ENCODE measurements at places on chromosomes 3 and 15.

DNA sequence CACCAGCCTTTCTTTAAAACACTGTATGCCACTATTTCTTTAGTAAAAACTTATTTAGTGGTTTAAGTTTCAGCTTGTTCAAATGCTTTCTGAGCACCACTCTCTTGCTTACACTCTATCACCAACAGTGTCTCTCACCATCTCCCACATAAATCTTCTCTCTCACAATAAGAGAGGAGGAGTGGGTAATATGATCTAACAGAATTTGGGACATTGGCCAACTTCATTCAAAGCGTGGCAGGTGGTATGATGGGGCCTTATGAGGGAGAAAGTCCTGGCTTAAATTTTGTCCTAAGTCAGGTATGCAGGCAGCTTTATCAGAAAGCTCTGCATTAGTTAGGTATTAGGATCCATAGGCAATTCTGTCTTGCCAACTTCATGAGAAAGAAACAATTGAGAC, 1132.5 kb downstream of the TUSC7 start:
- DNase-seq: no peak

DNA sequence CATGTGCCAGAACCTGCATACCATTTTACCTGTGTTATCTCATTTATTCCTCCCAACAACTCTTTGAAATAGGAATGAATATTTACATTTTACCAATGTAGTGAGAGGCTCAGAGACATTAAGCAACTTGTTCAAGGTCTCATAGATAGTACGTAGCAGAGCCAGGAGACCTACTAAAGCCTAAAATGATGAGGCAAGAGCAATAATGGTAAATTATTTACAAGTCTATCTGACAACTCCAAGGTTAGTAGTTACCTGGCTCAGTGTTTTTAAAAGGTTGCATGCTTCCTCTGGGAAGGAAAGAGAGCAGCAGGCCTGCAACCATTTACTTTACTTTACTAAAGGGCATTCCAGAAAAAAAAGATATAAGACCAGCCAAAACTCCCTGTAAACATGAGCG, 103.0 kb downstream of the CFAP20DC start:
- no peak for DNase-seq

DNA sequence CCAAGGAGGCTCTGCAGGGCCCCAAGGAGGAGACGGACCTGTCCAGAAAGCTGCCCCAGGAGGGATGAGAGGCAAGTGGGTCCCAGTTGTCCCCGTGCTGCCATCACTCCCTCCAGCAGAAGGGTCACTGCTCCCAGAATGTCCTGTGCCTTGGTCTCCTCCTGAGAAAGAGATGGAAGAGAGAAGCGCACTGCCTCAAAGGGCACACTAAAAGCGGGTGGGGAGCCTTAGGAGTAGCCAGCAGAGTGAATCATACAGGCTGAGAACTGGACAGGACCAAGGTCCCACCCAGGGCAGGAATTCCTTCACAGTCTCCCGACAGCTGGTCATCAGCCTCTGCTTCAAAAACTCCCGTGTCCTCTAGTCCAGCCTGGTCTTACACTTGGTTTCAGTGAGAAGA, 4.6 kb downstream of the THPO start:
- no peak for DNase-seq

DNA sequence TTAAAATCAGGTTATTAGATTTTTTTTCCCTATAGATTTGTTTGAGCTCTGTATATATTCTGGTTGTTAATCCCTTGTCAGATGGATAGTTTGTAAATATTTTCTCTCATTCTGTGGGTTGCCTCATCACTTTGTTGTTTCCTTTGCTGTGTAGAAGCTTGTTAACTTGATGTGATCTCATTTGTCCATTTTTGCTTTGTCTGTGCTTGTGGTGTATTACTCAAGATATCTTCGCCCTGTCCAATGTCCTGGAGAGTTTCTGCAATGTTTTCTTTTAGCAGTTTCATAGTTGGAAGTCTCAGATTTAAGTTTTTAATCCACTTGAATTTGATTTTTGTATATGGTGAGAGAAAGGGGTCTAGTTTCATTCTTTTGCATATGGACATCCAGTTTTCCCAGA, 699.1 kb downstream of the NAALADL2 start:
- no peak for DNase-seq

GRCh38 chr15:101558221-101558941, 68.9 kb upstream of the PCSK6 start:
- peak; percentile 16 for DNase-seq

- DNase-seq: peak; percentile 79
Measured at GRCh38 chr3:89889386-89889785, 782.0 kb downstream of the EPHA3 start.

DNA sequence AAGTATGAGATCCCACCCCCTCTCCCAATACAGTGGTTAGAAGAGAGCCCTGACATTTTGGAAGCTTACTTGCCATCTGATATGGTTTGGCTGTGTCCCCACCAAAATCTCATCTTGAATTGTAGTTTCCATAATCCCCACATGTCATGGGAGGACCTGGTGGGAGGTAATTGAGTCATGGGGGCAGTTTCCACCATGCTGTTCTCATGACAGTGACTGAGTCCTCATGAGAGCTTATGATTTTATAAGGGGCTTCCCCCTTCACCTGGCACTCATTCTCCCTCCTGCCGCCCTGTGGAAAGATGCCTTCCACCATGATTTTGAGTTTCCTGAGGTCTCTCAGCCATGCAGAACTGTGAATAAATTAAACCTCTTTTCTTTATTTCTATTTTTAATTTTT, 28.8 kb upstream of the HES1 start:
- DNase-seq: no peak

GRCh38 chr3:191070201-191070600, 128.8 kb upstream of the OSTN start:
- DNase-seq: no peak

DNA sequence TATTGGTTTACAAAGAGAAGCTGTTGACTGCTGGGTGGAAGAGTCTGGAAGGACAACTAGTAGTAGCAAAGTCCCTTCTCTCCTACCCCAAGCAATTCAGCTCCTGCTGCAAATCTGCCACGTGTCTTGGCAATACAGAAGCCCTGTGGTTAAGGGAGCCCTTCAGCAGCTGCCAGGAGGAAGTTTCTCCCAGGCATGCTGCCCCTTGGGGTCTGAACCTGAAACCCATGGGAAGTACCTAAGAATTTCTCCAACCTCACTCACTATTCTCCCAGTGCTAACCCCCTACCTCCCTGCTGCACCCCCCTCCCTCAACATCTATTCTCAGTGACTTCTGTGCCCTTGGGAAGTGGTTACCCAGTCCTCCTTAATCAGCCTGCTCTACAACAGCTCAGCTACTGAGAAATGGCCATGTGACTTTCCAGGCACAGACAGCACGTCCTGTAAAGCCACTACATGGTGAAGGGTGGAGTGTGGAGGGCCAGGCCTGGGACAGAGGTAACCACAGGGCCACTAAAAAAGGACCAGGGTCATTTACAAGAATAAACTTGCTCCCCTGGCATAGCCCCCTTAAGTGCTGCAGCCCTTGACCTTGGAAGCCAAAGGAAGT, 316.6 kb downstream of the NTRK3 start:
- no peak for DNase-seq

DNA sequence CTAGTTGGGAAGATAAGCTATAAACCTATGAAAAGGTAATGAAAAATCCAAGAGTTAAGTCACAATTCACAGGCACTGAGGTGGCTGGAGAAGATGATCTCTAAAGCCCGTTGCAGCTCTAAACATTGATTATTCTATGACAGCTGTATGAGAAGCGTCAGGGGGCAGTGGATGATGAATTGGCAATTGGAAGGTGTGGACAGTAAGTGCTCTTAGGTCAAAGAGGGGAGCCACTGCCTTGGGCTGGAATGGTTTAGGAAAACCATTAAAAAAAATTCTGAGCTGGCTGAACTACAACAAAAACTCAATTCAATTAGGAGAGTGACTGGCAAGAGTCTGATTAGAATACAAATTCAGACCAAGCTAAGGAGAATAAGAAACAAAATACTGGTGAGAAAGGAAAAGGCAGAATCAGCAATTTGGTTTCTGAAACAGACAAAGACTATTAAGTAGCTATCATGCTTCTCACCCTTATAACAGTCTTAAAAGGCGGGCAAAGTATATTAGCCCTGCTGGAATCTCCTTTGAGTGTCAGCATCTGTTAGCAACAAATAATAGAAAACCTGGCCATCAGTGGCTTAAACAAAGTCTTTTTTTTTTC, 8.8 kb upstream of the NMD3 start:
- no peak for DNase-seq

- no peak for DNase-seq
Measured at GRCh38 chr15:76976141-76976540, 18.8 kb upstream of the PSTPIP1 start.

- DNase-seq: no peak
Measured at GRCh38 chr3:71854706-71855105, 69.8 kb upstream of the PROK2 start.

GRCh38 chr3:110106805-110107204, 769.5 kb upstream of the DPPA4 start:
- no peak for DNase-seq

DNA sequence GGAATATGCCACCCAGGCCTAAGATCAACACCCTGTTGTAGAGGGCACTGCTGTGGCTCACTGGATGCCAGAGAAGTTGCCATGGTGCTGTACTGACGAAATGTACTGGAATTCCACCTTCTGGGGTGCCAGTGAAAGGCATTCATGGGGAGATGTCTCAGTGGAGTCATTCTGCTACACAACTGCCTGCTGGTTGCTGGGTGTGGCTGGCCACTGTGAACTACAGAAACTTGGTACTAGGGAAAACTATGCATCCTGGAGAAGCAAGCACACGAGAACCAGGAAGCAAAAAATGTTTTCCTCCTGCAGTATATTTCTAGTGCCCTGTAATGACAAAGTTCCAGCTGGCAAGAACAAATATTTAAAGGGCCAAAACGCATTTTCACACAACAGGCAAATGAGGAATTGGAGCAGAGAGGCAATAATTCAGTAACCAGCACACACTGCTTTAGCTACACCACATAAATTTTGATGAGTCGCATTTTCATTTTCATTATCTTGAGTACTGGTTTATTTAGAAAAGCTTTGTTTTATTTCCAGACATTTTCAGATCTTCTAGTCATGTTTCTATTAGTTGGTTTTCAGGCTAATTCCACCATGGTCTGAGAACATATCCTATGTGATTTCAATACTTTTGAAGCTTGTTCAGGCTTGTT, 18.3 kb upstream of the RFX7 start:
- DNase-seq: no peak

- DNase-seq: no peak
Measured at GRCh38 chr3:120276767-120277166, 8.3 kb downstream of the GPR156 start.

DNA sequence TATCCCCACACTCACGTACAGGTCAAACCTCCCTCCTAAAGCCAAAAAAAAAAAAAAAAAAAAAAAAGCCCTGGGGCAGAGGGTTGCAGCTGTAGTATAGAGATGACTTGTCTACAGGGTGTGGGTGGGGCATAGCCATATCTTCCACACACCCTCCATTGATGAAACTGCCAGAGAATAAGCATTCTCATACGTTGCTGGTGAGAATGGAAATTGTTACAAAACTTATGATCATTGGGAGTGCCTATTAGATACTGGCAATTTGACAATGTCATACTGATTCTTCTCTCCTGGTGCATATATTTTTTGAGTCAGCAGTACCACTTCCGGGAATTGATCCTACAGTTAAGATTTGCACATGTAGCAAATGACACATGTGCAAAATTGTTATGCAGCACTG, 11.0 kb upstream of the CTNNB1 start:
- no peak for DNase-seq

GRCh38 chr15:69529141-69529540, 76.5 kb downstream of the RPLP1 start:
- peak; percentile 39 for DNase-seq

DNA sequence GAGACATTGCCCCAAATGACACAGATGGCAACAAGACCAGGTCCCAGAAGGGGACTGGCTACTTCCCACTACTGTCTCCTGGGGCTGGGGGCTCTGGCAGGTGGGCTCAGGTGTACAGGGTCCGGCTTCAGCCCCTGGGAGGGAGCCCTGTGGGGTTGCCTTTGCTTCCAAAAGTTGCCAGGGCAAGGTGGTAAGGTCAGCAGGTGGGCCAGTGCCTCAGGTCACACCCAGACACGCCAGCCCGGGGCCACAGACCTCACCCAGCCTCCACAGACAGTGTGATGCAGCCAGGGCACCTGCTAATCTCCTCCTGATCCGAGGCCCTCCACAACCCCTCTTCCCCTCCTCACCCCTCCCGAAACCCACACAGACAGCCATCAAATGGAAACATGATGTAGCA, 7.5 kb downstream of the OXTR start:
- peak; percentile 37 for DNase-seq

- no peak for DNase-seq
Measured at GRCh38 chr3:159253860-159254259, 452.0 kb downstream of the MFSD1 start.

DNA sequence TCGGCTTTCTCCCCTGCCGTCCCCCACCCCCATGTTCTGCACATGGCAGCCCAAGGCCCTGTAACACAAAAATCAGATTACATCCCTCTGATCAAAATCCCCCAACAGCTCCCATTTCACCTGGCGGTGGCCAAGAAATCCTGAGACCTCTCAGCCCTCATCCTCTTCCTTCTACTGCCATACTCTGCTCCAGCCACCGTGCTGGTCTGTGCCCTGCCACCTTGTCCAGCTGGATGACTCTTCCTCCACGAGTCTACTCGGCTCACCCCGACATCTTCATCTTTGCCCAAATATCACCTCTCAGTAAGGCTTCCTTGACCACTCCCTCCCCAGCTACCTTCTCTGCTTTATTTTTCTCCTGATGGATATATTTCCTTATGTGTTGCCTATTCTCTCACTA, 3.1 kb downstream of the CCDC51 start:
- DNase-seq: peak; percentile 40

DNA sequence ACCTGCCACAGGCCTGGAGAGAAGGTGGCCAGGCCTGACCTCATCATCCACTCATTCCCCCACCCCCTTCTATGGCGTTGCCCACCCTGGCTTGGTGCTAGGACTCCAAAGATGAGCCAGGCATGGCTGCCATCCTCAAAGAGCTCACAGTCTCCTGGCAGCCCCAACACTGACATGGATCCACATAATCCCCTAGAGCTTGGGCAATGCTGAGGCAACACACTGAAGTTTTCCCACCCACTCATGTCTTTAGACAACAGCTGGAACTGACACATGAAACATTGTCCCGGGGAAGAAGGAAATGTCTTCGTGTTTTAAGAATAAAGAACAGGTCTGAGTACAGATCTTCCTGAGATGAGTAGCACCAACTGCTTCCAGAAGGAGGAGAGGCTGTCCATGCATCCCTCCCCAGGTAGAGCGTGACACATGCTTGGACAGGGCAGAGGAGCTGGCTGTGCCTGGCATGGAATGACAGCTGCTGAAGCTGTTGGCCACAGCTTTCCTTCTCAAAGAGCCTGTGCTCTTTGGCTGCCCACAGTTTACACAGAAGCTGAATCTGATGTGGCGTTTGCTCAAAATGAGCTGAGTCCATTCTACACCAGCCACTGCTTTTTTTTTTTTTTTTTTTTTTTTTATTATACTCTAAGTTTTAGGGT, 70.1 kb downstream of the HOMER2 start:
- DNase-seq: no peak

DNA sequence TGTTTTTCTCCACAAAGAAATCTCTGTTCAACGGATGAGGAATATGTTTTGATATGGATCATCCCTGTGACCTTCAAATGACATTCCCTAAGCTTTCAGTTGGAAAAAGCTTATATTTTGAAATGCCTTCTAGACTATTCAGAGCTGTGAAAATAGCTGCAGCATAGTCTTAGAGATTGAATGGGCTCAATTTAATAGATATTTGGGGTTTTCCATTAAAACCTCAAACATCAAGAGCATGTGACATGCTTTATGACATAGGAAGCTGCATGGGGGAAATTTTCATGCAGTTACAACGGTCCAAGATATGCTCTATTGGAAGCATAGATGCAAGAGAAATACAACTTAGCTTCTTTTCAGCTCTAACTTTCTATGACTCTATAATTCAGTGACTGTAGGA, 102.8 kb downstream of the LSAMP start:
- no peak for DNase-seq

GRCh38 chr3:150787741-150788370, 24.9 kb upstream of the SIAH2 start:
- peak; percentile 96 for DNase-seq

Data from endodermal cell (in vitro differentiated cells).